Nucleus accumbens (tissue), 56 donors: ENCODE measurements at places on chromosomes 4 and X.

DNA sequence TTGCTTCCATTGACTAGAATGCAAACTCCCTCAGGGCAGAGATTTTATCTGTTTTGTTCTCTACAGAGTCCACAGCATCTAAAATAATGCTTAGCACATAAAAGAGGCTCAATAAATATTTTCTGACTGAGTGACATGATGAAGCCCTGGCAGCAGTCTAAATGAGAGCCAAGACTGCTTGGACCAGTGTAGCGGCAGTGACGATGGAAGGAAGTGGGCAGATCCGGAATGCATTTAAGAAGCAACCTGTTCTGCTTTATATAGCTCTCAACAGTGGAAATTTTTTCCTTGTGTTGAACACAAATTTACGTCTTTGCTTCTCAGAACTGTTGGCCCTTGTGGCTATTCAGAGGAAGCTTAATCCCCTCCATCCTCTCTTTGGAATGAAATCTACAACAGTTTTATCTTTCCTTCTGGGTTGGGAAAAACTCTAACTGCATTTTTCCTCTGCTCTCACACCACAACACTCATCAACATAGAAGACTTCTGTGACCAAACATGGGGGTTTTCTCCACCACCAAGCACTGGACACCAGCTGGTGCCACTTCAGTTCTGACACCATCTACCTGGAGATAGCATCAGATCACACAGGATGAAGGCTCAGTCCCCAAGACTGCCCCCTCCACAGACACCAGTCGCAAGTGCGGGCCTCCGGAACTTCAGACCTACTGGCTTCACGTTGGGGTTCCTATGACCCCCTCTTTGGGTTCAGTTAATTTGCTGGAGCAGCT lies 7.0 kb upstream of the BEND4 start:
- no peak for DNase-seq

DNA sequence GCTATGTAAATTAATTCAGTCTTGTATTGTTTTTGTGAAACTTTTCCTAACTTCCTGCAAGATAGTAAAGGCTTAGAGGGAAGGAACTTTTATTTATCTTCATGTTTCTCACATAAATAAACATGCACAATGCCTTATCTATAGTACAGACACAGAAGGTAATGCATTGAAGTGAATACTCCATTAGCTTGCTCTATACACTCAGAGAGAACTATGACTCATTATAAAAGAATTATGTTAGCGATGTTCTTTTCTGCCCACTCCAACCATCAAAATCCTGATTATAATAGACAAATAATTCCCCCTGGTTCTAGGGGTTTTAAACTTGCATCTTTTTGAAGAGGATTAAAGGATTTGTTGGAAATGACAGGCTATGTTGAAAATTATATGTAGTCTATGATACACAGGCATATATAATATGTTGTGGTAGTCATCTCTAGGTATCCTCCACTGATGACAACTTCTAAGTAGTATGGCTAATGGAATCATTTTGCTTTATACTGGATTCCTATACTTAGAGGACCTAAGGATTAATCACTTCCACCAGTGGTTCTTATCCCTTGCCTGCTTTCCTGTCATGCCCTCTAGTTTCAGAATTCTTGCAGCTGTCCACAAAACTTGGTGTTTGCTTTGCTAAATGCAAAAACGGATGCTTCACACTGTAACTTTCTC lies 115.7 kb downstream of the NDST4 start:
- DNase-seq: no peak

DNA sequence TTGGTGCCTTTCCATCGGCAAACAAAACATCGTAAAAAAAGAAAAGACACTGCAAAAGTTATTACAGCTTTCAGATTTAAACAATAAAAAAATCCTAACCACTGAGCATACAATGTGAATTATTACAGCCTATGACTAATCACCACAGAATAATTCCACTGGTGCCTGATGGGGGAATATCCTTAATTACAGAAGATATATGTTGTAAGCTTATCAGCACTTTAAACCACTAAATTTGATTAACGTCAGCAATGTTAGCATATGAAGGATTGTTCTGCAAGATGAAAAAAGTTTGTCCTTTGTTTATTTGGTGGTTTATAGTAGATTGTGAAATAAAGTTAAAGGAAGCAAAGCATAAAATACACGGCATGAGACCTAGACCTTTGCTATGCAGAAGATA lies 210.2 kb upstream of the ADAMTS3 start:
- DNase-seq: no peak

DNA sequence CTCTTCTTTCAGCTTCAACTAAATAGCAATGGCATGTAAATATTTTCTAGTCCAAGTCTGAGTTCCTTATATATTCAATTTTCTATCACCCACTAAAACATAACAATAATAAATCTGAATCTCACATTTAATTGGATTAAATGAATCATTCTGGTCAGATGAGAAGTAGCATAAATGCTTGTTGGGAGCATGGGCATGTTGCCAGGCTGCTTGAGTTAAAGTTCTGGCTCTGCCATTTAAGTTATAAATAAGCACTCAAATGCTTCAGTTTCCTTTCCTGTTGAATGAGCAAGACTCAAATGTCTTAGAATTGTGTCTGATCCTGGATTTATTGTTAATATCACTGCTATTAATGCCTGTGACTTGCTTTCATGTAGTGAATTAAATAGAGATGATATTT lies 496.3 kb downstream of the STPG2 start:
- no peak for DNase-seq

GRCh38 chr4:45442466-45442865 lies 681.4 kb downstream of the GABRG1 start:
- DNase-seq: no peak

GRCh38 chr4:112645541-112646329 lies 8.8 kb downstream of the LARP7 start:
- DNase-seq: no peak

GRCh38 chr4:2570551-2571222 lies 34.2 kb downstream of the FAM193A start:
- no peak for DNase-seq
